ENCODE measurements at places on chromosomes 1 and 21. TPM values are rescaled to one million over a fixed set of nuclear protein-coding genes. Genes with fewer than 3 reads are reported as not detected.

DNA sequence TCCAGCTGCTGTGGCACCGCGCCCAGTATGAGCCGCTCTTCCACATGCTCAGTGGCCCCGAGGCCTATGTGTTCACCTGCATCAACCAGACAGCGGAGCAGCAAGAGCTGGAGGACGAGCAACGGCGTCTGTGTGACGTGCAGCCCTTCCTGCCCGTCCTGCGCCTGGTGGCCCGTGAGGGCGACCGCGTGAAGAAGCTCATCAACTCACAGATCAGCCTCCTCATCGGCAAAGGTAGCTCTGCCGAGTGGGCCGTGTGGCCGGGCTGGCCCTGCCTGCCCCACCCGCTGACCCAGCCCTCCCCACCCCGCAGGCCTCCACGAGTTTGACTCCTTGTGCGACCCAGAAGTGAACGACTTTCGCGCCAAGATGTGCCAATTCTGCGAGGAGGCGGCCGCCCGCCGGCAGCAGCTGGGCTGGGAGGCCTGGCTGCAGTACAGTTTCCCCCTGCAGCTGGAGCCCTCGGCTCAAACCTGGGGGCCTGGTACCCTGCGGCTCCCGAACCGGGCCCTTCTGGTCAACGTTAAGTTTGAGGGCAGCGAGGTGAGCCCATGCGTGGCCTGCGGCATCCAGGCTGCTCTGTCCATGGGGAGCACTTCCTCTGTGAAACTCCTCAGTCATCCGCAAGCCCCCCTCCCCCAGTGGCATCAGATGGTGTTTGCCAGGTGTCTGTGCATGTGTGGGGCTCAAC, 64.2 kb downstream of the PIK3CD start:
- DNase-seq, result no peak

DNA sequence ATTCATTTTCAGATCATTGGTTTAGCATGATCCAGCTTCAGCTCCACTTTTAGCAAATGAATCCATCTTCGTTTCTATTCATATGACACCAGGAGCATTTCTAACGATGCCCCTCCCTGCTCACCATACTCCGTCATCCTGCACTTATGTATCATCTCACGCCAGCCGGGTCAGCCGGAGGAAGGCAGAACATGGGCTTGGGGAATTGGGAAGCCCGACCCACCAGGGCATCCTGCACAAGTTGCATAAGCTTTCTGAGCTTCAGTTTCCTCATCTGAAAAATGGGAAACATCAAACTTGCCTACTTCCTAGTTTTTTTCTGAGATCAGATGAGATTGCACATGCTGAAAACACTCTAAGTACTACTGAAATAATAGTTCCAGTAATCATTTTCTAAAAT, 194.7 kb downstream of the AK5 start:
- no peak for DNase-seq

The LRRC38 gene
- 4.8 TPM for total RNA-seq

The ARMH1 gene
- total RNA-seq, result not detected

The DMAP1 gene
- total RNA-seq, result 59.0 TPM
